ENCODE measurements at places on chromosomes 3 and 15. TPM values are rescaled to one million over a fixed set of nuclear protein-coding genes. Genes with fewer than 3 reads are reported as not detected.
A peak's percentile ranks its signal among the peaks of the same experiment; 100 is the strongest.

DNA sequence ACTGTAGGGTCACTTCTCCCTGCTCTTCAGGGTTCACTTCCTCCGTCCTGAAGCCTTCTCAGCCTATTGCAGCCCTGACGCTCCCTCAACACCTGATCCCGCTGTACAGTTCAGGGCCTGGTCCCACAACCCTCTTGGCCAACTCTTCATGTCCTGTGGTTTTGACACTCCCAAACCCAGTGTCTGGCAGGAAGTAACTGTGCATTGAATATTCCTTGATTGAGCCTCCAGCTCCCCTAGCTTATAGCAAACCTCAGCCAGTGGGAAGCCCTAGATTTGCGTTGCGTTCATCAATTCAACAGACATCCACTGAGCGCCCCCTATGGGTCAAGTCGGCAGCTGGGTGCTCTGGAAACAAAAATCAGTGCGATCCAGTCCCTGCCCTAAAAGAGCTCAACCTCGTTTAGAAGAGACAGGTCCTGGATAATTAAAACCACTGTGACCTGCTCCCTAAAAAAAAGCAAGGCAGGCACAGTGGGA lies 13.5 kb downstream of the UBAP1L start:
- DNase-seq, result peak; percentile 68

DNA sequence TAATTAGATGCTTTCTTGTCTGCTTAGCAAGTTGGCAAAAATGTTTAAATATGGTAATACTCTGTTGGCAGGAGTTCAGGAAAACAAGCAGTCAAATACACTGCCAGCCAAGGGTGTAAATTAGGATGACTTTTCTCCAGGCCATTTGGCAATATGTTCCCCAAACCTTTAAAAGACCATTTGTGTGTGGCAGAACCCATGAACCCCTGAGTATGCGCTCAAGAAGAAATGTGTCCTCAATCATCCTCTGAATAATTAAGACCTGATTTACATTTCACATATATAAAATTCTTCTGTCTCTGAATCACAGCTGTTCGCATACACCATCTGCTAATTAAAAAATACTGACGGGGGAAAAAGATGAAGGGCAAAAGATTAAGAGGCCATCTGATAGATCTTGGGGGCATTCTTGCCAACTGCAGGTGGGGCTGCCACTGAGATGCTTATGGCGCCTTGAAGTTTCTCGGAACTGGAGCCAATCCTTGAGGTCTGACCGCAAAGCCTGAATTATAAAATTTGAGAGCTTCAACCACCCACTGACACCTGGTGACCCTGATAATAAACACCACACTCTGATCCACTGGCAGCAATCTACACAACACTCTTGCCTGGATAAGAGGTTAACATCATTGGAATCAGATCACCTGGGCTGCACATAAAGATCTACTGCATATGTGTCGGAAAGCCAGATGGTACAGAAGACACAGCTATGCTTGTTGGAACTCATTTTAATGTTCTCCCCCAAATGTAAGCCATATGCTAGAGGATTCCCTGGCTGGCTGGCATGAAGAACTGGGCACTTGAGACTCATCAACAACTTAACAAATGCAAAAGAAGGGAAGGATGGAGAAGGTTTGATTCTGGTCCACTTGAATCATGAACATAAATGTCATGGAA lies 190.6 kb downstream of the OSBPL10 start:
- no peak for DNase-seq

DNA sequence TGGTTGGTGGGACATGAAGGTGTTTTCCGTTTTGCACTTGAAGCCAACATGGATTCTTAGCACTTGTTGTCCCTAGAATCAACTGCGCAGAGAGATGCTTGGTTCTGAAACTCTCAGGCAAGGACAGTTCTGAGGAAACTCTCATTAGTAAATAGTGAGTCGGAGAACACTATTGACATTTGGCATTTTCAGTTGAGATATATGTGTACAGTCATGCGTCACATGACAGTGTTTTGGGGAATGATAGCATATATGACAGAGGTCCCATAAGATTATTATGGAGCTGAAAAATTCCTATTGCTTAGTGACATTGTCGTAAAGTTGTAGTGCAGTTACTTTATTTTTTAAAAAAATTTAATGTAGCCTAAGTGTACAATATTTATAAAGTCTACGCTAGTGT lies 5.8 kb downstream of the APBA2 start:
- no peak for DNase-seq

GRCh38 chr3:143330296-143330868 lies 210.8 kb downstream of the CHST2 start:
- no peak for DNase-seq

DNA sequence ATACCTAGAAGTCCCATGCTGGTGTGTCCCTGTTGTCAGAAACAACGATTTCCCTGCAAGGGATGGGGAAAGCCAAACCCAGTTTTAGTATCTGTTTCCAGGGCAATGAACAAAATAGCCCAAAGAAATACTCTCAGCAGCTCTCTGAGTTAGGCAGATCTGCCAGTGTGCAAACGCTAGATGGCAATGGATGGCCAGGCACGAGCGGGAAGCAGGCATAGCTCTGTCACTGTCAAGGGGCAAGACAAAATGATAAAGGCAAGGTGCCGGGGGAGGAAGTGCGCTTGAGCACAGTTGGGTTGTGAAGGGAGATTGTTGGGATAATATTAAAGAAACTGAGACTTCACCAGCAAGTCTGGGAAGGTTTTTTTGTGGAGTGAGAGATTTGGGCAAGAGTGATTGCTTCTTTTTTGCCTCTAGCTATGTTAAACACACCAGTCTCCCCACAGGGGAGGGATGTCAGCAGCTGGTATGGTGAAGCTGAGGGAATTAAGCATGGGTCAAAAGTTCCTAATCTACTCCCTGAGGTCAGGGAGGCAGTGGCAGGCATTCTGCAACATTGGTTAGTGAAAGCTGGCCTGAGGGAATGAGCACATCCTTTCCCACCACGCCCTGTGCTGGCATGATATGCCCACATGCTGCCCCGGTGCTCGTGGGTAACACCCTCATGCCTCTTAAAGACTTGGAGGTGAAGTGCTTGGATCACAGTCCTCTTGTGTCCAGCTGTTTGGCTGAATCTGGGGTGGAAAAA lies 117.5 kb downstream of the PDCD6IP start:
- peak; percentile 46 for DNase-seq

- DNase-seq, result no peak
These were observed 692 bp upstream of the C15orf39 start for GRCh38 chr15:75200765-75201615.

DNA sequence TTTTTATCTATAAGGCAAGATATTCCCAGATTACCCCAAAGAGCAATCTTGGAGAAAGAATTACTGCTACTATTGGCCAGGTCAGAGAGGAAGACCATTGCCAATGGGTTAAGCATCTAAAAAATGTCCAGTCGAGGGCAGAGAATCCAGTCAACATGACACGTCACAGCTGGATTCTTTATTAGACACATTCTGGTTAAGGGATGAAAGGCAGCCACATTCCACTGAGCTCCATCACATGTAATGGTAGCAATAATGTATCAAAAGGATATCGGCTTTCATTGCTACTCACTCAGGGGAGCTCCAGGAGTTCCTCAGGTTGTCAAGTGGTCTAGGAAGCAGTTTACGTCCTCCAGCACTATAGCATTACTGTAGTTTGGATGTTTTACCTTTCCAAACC lies 421.1 kb downstream of the PLOD2 start:
- no peak for DNase-seq

DNA sequence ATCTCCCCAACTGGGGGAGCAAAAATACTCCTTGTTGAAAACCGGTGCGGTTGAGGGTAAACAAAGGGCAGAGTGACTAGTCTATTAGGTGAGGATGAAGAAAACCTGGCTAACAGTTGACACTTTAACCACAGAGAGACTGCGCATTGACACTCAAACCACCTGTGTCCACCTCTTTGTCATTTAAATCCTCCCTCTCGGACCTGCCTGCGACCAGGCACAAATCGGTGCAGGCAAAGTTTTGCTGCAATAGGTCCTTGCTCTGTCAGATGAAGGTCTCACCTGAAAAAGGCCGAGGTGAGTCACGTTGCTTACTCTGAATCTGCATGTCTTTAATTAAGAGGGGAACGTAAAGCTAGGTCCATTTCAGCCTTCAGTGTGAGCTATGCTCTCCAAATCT lies 494.1 kb upstream of the DPPA4 start:
- no peak for DNase-seq

GRCh38 chr15:81327516-81327915 lies 3.6 kb upstream of the STARD5 start:
- no peak for DNase-seq

GRCh38 chr3:143135150-143135549 lies 15.6 kb downstream of the CHST2 start:
- peak; percentile 19 for DNase-seq

DNA sequence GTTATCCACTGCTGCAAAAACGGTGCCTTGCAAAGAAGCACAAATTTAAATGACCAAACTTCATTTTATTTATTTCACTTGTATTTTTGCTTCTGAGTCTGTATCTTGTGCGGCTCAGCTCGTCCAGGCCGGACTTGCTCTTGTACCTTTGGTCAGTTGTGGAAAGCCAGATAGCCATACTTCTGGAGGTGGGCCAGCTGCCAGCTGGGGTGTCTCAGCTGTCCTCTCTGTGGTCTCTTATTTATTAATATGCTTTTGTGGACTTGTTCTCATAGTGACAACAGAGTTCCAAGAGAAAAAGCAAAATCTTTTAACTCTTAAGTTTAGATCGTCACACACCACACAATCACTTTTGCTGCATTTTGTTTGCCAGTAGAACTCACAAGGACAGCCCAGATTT lies 87.7 kb downstream of the IL1RAP start:
- DNase-seq, result no peak

DNA sequence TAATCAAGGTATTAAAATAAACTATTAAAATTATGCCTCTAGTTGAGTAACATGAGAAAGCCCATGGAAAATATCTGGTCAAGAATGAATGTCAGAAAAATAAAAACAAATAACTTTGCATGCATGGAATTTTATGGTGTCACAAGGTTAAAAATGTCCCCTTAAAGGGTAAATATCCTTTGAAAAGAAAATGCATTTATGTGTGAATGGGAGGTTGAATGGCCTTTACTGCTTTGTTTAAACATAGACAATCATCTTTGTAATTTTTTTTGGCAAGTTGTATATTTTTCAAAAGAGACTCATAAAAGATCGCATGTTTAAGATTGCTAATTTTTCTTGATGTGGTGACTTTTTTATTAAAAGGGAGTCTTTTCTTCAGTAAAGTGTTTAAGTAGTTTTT lies 564.2 kb downstream of the NR2F2 start:
- DNase-seq, result no peak

DNA sequence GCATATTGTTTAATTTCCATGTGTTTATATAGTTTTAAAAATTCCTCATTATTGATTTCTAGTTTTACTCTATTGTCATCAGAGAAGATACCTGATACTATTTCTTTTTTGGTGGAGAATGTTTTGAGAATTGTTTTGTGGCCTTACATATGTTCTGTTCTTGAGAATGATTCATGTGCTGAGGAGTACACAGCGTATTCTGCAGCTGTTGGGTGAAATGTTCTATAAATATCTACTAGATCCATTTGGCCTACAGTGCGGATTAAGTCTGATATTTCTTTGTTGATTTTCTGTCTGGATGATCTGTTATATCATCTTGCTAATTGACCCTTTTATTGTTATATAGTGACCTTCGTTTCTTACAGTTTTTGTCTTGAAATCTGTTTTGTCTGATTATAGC lies 109.7 kb downstream of the UBE2E2 start:
- no peak for DNase-seq

GRCh38 chr3:121152573-121152972 lies 244.6 kb downstream of the STXBP5L start:
- no peak for DNase-seq

GRCh38 chr3:110420158-110420641 lies 651.4 kb upstream of the NECTIN3 start:
- peak; percentile 55 for DNase-seq

DNA sequence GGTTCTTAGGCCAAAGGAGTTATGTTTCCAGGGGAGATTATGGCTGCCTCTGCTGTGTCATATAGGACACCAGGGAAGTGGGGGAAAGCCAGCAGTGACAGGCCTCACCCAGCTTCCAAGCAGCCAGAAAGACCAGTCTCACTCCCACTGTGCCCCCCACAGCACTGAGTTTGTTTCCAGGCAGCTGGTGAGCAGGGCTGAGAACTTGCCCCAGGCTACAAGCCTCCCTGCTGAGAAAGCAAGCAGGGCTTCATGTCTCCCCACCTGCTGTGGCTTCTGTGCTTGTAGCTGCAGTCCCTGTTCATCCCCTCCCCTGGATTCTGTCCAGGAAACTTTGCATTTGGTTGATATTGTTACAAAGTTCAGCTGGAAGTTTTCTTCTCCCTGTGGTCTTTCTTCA lies 376.3 kb downstream of the PDCD6IP start:
- DNase-seq, result no peak

- no peak for DNase-seq
These were observed 254.9 kb upstream of the TBL1XR1 start for GRCh38 chr3:177451864-177452830.

GRCh38 chr15:27977696-27978095 lies 121.4 kb downstream of the OCA2 start:
- no peak for DNase-seq

DNA sequence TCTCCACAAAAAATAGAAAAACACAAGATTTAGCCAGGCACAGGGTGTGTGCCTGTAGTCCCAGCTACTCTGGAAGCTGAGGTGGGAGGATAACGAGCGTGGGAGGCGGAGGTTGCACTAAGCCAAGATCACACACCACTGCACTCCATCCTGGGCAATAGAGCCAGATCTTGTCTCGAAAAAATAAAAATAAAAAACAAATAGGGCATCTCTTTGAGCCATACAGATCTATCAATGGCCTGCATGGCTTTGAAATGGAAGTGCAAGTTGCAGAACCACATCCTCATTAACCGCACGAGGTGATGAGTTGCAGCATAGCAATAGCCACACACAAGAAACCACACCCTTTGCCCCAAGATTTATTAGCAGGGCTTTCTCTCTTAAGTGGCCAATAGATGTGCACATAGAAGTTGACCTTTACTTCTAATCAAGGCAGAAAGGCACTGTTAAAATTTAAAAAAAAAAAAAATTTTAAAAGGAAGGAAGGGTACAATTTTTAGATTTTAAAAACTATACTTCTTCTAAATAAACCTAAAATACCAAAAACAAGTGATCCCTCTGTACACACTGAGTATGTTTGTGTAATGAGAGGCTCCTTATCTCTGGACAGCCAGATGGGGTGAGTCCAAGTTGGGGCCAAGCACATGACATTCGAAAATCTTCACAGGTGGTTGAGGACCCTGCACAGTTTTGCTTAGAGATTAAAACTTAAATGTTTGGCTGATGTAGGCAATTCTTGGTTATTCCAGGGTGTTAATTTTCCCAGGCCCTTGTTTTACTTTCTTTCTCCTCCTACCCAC lies 53.4 kb downstream of the FILIP1L start:
- DNase-seq, result no peak

- DNase-seq, result no peak
These were observed 88.7 kb upstream of the TNIK start for GRCh38 chr3:171548917-171549316.

Gene SAMD7
- polyA plus RNA-seq, result not detected

Gene SCG3
- not detected for polyA plus RNA-seq

Gene GOLGA6L4
- polyA plus RNA-seq, result 1.8 TPM

Gene STARD9
- polyA plus RNA-seq, result 1.5 TPM

Gene RYR3
- not detected for polyA plus RNA-seq

Gene WDR6
- polyA plus RNA-seq, result 97.6 TPM

Gene GREM1
- 3.4 TPM for polyA plus RNA-seq

Gene C3orf20
- polyA plus RNA-seq, result 0.03 TPM

Gene ZNF662
- polyA plus RNA-seq, result not detected

Gene TEX55
- not detected for polyA plus RNA-seq

Gene GRM7
- polyA plus RNA-seq, result not detected

Gene PPM1L
- polyA plus RNA-seq, result 0.27 TPM

Gene FBXL22
- polyA plus RNA-seq, result 0.13 TPM
